Peyer's patch (tissue), 4 donors: ENCODE measurements at places on chromosomes 3 and 15. TPM values are rescaled to one million over a fixed set of nuclear protein-coding genes. Genes with fewer than 3 reads are reported as not detected.

Gene PODXL2
- 10.7 TPM for total RNA-seq

Gene CYP1A2
- not detected for total RNA-seq

Gene SLC6A20
- total RNA-seq: 106 TPM

Gene PCOLCE2
- 2.5 TPM for total RNA-seq

- DNase-seq: no peak
These were observed 5.3 kb downstream of the POU1F1 start for GRCh38 chr3:87270908-87271700.

GRCh38 chr15:25714538-25714840 is 148.6 kb downstream of the ATP10A start:
- no peak for DNase-seq

DNA sequence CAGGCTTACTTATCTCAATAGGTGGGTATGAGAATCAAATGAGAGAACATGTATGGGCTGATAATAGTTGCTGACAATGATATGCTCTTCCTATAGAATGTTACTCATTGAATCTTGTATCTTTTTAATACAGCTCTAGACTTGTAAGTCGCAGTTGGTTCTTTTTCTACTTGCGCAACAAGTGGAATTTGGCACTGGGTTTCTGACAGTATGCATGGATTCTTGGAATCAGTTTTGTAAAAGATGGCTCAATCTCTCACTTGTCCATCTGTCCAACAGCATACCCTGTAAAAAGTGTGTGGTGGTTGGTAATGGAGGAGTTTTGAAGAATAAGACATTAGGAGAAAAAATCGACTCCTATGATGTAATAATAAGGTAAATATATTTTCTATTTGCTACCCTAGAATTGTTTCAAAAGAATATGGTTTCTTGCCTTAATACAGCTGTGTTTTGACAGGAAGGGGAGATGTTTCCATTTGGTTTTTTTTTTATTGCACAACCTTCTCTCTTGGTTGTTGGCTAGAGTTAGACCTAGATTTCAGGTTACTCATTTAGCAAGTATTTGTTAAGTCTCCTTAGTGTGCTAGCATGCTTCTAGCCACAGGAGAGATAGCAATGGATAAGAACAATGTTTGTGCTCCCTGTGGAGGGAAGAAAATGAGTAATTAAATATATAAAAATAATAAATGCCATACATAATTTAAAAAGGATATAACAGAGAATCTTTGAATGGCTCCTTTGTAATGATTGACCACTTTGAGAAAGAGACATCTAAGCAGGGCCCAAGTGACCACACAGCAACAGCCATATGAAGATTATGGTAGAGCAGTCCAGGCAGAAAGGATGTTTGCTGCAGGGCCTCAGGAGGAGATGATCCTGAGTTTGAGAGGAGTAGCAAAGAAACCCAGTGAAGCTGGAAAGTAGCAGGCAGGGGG is 21.8 kb downstream of the ST3GAL6 start:
- no peak for DNase-seq

GRCh38 chr15:57784081-57784511 is 77.6 kb downstream of the POLR2M start:
- no peak for DNase-seq

DNA sequence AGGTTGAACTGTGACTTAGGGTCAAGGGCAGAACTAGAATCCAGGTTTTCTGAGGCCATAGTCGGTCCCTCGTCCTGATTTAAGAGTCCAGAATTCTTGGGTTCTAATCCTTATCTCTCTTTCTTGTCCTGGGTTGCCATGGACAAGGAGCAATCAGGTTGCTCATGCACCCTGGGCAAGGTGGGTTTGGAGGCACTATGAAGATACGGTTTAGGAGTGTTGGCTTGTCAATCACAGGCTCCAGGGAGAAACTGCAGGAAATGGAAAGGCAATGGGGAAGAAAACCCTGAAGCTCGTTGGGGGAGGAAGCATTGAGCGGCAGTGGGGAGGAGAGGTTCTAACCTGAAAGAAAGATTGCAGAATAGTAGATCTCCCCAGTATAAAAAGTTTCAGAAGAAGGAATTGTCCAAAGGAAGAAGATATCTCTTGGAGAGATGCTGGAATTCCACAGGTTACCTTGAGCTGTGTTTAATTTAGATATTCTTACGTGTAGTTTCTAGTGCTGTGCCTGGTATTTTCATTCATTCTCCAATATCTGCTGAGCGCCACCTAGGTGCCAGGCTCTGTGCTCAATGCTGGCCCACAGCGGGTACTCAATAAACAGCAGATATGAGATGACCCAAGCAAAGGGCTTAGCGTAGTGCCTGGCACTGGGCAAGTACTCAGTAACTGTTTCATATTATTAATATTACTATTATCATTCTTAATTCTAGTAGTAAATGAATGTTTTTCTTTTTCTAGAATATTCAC is 2.0 kb downstream of the ACAN start:
- no peak for DNase-seq

DNA sequence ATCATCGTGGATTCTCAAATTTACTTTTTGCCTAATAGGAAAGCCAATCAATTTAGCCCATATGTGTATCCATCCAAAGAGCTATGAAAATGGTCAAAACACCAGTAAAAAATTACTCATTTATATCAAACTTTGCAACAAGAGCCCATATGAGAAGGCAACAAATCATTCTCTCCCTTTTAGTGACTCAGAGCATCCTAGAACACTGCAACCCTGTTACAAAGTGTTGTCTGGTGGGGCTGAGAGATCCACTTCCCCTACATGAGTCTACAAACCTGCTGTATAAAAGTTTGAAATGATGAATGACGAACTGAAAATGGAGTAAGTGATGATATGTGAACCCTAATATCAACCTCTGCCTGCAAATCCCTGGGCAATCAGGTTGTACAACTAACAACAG is 23.3 kb downstream of the PDZRN3 start:
- no peak for DNase-seq

DNA sequence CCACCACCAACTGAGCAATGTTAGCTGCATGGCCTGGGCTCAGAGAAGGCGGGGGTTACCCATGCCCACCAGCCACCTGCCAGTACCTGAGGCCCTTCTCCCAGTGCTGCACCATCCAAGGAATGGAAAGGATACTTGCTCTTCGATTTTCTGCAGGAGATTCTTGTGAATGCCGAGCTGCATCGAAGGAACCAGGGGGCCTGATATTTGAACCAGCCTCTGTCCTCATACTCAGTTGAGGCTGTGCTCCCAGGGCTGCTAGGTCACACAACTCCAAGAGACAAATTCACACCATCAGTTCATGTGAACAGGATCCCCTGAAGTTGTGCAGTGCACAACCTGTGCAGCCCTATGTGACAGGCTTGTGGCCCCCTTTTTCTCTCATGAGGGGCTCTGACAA is 18.0 kb downstream of the PLA2G4F start:
- DNase-seq: no peak

GRCh38 chr3:42204867-42205599 is 61.0 kb downstream of the CCK start:
- DNase-seq: no peak
